ENCODE measurements at places on chromosomes 5 and 9.

DNA sequence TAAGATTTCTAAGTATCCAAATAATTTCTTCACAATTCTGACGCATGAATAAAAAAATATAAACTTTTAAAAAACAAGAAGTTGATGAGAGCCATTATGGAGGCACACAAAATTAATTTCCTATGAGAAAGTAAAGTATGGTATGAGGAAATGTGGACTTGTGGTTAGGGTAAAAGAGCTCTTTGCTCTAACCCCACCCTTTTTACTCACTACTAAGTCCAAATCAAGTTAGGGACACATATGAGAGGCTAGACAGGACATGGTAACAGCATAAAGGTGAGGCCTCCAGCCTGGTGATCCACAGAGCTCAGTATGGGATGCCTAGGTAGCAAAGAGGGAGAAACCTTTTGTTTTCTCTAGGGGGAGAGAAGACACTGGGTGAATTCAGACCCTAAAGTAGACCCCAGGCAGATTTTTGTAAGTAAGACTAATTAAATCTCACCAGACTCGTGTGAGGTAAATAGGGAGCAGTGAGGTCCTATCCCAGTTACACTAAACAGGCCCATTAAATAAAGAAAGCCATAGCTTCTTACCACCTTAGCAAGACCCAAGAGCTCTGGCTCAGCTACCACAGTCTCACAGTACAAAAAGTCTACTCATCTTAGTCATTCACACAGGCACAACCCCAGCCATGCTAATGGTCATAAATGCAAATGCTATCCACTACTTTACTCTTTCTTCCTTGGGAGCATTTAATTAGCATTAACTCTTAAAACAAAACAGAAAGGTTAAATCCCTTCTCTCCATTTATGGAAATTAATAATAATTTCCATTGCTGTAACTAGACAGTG, 42.6 kb downstream of the MLLT3 start:
- no peak for DNase-seq

DNA sequence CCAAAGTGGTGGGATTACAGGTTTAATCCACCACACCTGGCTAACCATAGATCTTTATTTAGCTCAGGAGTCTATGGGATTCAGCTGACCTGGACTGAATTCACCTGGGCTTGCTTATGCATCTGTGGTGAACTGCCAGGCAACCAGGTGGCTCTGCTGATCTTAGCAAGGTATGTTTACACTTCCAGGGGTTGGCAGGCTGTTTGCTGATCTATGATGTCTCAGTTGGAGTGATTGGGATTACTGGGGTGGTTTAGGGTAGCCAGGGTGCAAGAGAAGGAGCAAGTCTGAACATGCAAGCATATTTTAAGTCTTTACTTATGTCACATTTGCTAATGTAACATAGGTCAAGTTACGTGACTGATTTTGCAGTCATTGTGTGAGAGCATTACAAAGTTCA, 63.6 kb upstream of the JAK2 start:
- DNase-seq = no peak

DNA sequence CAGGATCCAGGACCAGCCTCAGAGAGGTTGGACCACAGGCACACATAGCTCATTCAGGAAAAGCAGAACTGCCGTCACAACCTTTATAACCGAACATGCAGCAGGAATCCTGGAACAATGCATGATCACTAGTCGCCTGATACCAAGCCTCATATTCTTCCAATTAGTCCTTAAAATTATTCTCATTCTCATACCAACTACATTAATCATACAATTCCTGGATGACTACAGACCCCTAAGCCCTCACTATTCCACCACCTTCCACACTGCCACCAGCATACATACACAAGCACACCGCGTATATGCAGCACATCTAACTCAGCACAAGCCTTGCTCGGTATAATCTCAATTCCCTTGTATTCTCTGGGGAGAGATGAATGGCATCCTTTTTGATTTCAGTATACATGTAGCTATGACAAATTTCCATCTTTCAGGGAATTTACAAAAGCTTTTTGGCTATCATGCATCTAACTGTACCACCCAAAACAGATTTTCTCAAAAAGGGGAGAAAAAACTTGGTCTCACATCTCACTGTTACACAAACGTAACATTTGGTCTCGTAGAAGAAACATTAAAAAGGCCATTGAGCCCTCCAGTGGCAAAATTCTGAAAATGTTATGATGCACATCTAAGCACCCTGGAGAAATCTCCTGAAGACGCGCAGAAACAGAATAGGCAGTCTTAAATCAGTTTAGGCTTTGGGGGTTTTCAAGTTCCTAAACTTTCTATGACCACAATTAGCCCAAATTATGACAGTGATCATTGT, 46.2 kb downstream of the MCTP1 start:
- DNase-seq = no peak

DNA sequence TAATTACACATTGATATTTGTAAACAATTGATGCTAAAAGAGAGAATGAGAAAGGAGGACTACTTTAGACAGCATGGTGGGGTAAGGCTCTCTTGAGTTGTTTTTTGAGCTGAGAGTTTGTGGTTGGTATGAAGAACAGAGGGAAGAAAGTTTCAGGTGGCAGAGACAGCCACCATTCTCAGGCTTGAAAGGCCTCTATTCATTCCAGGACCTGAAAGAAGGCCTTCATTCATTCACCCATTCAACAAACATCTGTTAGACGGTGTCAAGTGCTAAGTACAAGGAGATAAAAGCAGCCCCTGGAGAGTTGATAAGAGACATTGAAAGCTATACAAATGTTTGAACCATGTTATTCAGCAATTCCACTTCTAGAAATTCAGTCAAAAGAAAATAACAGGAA, 21.7 kb upstream of the ADAM19 start:
- peak; percentile 72 for DNase-seq

DNA sequence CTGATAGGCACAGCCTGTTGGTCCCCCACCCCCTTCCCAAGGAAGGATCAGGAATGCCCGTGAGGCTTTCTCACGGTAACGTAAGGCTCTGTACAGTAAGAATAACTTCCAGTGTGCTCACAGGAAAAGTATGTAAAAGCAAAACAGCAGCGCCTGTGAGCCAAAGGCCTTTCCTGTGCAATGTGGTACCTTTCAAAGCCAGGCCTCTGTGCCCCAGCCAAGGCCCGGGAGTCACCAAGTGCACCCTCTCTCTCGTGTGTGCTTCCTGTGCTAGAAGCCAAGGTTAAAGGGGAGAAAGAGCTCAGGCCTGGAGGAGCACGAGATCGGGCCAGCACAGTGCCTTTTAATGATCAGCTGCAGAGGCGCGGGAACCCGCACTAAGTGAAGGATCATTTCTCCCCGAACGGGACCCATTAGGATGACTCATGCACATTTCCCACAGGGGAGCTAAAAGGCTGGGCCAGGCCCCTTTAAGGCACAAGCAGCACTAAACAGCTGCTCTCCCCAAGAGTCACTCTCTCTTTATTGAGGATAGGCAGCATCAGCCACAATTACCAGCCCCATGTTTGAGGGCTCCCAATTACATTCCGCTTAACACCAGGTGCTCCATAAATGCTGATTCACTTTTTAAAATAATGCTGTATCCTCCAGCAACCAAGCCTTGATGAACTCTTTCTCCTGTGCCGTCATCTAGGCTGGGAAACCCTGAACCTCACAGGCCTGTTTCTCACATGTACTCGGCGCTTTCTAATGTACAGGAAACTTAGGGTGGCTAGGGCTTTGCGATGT, 42.8 kb downstream of the SHB start:
- DNase-seq = no peak

GRCh38 chr5:86756839-86757238, 139.1 kb downstream of the COX7C start:
- no peak for DNase-seq

DNA sequence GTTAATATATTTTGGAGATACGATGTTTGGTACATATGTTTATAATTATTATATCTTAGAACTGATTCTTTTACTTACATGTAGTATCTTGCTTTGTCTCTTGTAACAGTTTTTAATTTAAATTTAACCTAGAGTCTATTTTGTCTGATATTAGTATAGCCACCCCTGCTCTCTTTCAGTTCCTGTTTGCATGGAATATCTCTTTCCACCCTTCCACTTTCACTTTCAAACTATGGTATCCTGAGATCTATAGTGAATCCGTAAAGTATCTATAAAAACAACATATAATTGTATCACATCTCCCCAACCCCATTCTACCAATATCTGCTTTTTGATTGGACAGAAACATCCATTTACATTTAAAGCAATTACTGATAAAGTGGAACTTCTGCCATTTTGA, 7.2 kb downstream of the IRGM start:
- DNase-seq = no peak

- no peak for DNase-seq
These were observed 101.4 kb downstream of the ATG10 start for GRCh38 chr5:82073179-82073578.

GRCh38 chr9:84845956-84846900, 176.7 kb downstream of the NTRK2 start:
- DNase-seq = no peak

GRCh38 chr5:112711436-112711835, 26.2 kb upstream of the APC start:
- no peak for DNase-seq

DNA sequence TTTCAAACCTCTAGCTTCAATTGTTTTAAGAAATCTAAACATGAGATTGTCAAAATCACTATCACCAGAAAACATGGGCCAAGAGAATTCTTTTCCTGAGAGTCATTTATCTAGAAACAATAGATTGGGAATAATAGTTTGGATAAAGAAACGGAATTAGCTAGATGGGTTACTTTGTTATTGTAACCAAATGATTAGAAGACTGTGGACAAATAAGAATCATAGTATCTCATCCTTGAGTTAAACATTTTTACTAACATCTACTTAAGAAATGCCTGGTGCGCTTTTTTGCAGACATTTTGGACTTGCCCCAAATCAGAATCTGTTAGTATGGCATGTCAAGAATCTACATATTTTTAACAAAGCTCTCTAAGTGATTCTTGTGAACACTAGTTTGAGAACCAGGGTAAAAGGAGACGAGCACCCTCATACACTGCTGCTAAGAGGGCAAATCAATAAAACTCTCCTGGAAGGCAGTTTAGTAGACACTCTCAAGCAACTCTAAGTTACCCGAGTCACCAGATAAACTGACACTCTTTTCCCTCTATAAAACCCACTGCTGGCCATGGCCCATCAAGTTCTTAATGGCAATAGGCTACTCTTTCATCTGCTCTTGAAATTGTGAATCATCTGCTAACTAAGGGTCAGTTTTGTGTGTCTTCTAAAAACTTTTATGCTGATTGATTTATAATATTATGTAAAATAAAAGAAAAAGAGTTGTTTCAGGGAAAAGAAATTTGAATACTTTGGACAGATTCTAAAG, 39.1 kb downstream of the TPD52L3 start:
- no peak for DNase-seq

DNA sequence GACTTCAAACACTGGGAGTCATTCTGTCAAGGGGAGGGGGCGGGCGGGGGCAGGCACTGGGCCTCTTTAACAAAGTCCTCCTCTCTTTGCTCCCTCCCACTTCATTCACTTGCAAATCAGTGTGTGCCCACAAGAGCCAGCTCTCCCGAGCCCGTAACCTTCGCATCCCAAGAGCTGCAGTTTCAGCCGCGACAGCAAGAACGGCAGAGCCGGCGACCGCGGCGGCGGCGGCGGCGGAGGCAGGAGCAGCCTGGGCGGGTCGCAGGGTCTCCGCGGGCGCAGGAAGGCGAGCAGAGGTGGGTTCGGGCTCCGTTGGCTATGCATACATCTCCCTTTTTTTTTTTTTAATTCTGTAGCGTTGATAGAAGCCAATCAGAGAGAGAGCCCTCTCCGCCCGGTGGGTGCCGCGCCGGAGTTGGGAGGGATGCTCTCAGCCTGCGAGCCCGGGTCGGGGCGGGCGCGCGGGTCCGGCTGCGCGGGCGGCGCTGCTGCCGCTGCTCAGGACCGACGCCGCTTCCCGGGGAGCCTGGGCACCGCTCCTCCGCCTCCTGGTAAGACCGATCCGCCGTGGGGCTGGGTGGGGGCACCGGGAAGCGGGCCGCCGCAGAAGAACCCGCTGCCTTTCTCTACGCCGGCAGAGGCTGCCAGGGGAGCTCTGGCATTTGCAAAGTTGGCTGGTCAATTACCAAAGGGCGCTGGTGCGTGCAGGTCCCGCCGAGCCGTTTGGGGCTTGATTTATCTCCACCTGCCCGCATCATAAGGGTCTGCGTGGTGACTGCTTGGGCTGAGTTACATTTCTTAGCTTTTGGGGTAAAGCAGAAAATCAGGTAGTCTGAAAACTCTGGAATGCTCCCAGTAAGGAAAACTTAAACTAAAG, at the start of gene CDH6:
Gene CDH6, plus strand, starts transcription at position 96 of the 877 bp plus-strand sequence. CDS start 73,788 bp downstream, outside the sequence.
- DNase-seq = no peak

GRCh38 chr5:69105996-69106906, 12.4 kb downstream of the SLC30A5 start:
- no peak for DNase-seq

- DNase-seq = no peak
These were observed 145.3 kb downstream of the ADGRV1 start for GRCh38 chr5:90703932-90704331.

DNA sequence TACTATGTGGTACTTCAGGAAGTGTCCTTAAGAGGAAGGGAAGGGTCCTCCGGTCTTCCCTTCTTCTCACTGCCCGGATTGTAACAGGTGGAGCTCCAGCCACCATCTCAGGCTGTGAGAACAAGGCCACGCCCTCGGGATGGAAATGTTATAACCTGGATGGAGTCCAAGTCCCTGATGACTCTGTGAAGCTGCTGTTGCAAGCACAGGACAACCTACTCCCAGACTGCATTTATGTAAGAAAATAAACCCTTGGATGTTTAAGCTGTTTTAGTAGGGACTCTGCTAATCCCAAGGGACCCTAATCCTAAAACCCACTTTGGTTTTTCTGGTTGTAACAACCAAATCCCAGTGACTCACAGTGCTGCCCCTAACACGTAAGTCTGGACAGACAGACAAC, 221.6 kb downstream of the ACTL7B start:
- DNase-seq = no peak

DNA sequence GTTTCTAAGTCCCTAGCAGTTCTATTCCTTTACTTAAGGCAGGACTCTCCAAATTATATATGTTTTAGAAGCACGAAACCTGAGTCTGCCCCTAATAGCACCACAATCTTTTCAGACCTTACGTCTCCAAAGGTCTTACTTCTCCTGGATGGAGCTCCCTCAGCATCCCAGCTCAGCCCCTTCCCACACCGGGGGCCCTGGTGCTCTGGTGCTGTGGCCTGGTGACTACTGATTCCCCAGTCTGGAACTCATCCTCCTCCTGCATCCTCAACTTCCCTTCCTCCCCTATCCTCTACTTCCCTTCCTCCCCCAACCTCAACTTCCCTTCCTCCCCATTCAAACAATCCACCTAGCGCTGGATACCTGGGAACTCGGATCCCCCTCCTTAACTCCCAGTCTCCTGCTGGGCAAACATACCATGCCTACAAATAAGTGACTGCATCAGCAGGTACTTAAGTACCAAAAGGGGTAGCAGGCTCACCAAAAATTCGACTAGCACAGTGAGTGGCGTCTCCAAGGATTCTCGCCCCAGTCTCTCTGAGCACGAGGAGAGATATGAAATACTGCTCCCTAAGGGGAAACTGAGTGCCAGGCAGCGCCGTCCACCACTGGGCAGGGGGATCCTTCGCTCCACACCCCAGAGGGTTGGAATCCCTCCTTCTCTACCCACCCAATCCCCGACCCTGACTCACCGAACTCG, 831 bp downstream of the IGFBPL1 start:
- no peak for DNase-seq

GRCh38 chr5:43638546-43638945, 35.6 kb downstream of the NNT start:
- DNase-seq = no peak

- DNase-seq = no peak
These were observed 22.2 kb upstream of the B4GALT1 start for GRCh38 chr9:33189331-33189791.
